ENCODE measurements at places on chromosomes 1 and 21.

GRCh38 chr1:161427733-161428516 is 60.2 kb upstream of the CFAP126 start:
- no peak for DNase-seq

GRCh38 chr21:45295576-45296365 is 8.1 kb upstream of the POFUT2 start:
- DNase-seq = no peak

DNA sequence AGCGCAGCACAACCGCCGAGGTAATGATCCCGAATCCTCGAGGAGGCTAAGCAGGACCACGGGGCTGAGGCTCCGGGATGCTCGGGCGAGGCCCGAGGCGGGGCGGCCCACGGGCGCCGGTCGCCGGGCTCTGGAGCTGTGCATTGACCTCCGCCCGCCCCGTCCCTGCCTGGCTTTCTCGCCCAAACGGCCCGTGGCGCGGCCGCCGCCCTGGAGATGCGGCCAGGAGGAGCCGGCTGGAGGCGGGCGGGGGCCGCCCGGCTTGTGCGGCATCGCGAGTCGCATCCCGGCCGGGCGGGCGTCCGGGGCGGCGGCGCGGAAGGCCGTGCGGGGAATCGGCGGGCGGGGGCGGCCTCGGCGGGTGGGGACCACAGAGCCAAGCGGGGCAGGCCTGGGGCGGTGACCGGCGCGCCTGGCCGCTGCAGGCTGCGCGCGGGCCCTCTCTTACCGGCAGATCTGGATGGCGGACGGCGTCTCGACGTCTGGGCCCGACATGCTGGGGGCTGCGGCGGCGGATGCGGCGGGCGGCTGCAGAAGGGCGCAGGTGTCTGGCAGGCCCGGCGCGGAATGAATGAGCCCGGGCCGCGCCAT is 663 bp downstream of the ACOT7 start:
- DNase-seq = no peak

- DNase-seq = no peak
These were observed 1.3 kb downstream of the RTCA start for GRCh38 chr1:100267284-100267683.

GRCh38 chr1:211320980-211321379 is 5.7 kb upstream of the TRAF5 start:
- no peak for DNase-seq

GRCh38 chr1:10626791-10627410 is 152.2 kb downstream of the PEX14 start:
- no peak for DNase-seq

All from NCI-H748 treated with DMSO at 0.1 percent for 48 hours (cell line).